ENCODE measurements at places on chromosomes 3 and 15.

DNA sequence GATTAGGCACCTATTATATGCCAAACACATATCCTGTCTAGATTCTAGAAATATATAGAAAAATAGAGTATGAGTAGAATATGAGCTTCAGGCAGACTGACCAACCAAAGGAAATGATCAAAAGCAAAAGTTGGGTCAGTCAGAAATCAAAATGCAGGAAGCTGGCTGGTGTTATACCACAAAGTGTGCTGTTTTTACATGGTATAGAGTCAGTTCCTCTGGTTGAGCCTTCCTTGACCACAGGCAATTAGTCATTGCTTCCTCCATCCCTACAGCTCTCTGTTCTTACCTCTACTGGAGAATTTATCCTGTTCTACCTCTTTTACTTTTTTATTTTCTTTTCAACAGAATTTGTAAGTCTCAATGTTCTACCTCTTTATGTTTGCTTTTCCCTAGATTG is 149.8 kb downstream of the TMCO5A start:
- no peak for DNase-seq

- no peak for DNase-seq
Measured at GRCh38 chr3:110293660-110294059, 778.0 kb upstream of the NECTIN3 start.

- DNase-seq, result no peak
Measured at GRCh38 chr3:29324180-29324651, 43.3 kb downstream of the RBMS3 start.

DNA sequence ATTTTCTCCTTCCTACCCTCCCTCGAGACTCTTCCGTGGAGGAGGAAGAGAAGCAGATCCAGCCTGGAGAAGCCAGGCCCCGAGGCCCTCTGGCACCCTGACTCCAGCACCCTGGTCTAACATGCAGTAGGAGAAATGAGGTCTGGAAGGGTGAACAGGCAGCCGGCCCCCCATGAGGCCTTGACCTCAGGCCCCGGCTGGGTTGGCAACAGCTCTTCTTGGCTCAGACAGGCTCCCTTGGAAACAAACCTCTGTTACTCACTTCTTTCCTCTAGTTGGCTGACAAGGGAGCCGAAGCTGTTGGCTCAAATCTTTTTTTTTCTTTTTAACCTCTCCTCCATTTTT is 73.4 kb downstream of the CPN2 start:
- DNase-seq, result no peak

DNA sequence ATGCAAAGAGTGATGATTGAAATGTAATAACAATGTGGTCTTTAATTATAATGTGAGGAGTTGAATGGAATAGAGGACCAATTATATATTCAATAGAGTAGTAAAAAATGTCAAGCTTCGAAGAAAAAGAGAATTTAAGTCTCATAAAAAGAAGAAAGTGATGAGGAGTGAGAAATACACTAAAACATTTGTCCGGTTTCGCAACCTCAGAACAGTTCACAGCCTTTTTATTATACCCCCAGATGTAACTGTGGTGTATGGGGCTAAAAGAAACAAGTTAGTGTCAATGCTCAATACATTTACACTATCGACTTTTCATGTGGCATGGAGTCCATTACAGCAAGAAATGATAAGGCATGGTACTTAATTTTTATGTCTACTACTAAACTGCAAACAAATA is 386.5 kb upstream of the ATP11B start:
- no peak for DNase-seq

- DNase-seq, result no peak
Measured at GRCh38 chr3:65145680-65146079, 457.9 kb upstream of the ADAMTS9 start.
